ENCODE measurements at places on chromosomes 1 and 21.

- DNase-seq = no peak
Observed at GRCh38 chr1:63987014-63987627, 213.3 kb downstream of the ROR1 start.

DNA sequence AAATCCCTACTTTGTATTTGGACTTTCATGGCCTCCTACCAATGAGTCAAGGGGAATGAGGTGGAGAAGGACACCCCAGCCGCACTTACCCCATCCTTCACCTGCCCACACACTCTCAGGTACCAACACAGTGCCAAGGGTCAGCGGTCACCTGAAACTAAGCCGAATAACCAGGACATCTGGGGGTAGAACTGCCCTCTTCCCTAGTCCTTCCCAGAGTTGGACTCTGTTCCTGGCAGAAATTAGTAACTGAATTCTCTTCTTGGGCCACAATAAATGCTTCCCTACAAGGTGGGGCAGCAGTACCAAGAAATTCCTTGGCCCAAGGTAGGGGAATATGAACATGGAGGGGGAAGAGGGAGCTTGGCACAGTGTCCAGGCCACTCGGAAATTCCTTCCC, 7.3 kb downstream of the SLC45A3 start:
- DNase-seq = no peak

- DNase-seq = no peak
Observed at GRCh38 chr1:224539971-224540370, 76.1 kb upstream of the CNIH3 start.

DNA sequence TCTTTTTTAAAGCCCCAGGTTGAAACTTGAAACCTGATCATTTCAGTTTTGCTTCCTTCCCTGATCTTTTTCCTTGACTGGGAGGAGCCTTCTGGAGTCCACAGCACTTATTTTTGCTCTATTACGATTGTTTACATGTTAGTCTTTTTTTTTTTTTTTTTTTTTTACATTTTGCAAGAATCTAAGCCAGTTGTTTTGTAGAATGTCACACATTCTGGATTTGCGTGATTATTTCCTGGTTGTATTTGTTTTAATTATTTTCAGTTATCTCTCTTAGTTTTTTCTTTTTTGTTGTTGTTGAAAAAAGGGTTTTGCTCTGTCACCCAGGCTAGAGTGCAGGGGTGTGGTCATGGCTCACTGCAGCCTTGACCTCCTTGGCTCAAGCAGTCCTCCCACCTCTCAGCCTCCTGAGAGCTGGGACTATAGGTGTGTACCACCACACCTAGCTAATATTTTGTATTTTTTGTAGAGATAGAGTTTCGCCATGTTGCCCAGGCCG, 32.8 kb downstream of the OSBPL9 start:
- DNase-seq = no peak

- no peak for DNase-seq
Observed at GRCh38 chr1:154466921-154467417, 35.0 kb upstream of the TDRD10 start.

DNA sequence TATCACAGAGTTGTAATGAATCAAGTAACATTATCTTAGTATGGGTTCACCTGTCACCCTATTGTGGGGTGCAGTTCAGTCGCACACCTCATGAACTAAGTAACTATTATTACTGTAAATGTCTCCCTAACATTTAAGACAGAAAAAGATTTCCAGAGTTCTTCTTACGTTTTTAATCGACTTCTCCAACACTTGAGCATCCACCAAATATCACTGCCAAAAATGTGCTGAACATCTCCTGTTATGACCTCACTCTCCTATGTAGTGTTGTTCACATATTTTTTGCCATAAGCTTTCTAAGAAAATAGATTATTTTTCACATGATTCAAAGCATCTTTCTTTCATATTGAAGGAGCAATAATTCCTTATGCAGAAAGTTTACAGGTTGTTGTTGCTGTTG, 1.3 kb downstream of the TTLL7 start:
- DNase-seq = no peak

- DNase-seq = no peak
Observed at GRCh38 chr1:96080925-96081324, 640.7 kb upstream of the PTBP2 start.

GRCh38 chr1:36203554-36204346, 20.5 kb upstream of the THRAP3 start:
- DNase-seq = no peak

- no peak for DNase-seq
Observed at GRCh38 chr1:67630438-67631045, 54.5 kb upstream of the GADD45A start.

GRCh38 chr21:26809745-26810144, 35.5 kb downstream of the ADAMTS1 start:
- DNase-seq = no peak

DNA sequence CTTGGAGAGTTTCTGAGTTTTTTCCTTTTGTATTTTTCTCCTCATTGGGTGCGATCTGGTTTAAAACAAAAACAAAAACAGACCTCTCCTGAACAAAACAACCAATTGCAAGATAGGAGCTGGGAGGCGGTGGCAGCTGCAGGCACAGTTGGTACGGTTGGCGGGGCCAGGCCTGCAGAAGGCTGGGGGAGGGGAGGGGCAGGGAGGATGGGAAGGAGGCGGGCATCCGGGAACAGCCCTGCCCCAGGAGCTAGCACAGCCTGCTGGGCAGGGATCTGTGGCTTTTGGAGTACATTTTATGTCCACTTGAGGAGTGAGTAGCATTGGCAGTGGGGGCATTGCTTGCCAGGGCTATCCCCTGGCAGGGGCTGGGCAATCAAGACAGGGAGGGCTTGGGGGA, 5.2 kb downstream of the CAPN9 start:
- DNase-seq = peak; percentile 87

GRCh38 chr1:33818071-33818470, 45.8 kb upstream of the HMGB4 start:
- no peak for DNase-seq

DNA sequence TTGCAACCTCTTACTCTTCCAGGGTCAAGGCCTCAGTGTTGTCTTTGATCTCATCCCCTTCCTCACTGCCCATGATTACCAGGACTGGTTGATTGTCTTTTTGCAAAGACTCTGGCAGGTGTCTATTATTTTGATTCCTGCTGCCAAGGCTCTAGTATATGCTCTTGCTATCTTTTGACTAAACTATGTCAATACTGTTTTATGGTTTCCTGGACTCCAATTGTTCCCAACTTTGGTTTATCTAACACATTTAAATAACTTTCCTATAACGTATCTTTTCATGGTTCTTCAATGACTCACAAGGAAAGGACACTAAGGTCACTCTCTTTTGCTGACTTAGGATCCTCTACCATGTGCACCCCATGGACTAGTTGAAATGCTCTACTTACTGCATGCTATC, 141.5 kb downstream of the PTPRC start:
- no peak for DNase-seq

Measured in ureter (tissue), 1 donor.